Activated CD4-positive, CD25-positive, alpha-beta regulatory T cell (primary cell): ENCODE measurements at places on chromosomes 3 and 15.
A peak's percentile ranks its signal among the peaks of the same experiment; 100 is the strongest.

GRCh38 chr3:147939839-147940238 lies 530.7 kb downstream of the ZIC1 start:
- DNase-seq = no peak

DNA sequence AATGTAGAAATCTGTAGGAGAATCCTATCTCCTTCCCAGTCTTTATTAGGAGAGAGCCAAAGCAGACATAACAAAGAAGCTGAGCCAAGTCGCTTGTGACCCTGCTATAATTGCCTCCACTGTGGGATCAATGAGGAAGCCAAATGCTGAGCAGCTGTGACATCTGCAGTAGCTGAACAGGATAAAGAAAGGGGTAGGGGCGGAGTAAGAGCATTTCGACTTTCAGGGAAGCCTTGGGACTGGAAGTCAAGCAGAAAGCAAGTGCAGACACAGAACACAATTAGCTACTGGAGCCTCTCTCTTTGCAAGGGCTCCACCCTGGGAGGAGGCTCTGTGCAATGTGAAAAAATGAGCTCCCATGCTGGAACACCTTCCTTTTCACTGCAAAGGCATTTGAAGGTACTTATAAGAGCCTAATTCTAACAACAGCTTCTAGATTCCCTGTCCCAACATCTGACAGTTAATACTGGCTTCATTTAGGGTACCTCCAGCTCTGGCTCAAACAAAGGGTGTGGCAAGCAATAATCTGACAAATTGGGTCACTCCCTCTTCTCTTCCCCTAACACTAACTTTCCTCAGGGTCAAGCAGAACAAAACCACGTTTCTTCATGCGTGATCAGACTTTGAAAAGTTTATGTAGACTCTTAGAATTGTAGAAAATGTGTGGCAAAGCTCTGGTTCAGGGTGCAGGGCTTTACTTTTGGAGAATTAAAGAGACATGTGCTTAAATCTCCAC lies 166.4 kb downstream of the CADPS start:
- DNase-seq = no peak

DNA sequence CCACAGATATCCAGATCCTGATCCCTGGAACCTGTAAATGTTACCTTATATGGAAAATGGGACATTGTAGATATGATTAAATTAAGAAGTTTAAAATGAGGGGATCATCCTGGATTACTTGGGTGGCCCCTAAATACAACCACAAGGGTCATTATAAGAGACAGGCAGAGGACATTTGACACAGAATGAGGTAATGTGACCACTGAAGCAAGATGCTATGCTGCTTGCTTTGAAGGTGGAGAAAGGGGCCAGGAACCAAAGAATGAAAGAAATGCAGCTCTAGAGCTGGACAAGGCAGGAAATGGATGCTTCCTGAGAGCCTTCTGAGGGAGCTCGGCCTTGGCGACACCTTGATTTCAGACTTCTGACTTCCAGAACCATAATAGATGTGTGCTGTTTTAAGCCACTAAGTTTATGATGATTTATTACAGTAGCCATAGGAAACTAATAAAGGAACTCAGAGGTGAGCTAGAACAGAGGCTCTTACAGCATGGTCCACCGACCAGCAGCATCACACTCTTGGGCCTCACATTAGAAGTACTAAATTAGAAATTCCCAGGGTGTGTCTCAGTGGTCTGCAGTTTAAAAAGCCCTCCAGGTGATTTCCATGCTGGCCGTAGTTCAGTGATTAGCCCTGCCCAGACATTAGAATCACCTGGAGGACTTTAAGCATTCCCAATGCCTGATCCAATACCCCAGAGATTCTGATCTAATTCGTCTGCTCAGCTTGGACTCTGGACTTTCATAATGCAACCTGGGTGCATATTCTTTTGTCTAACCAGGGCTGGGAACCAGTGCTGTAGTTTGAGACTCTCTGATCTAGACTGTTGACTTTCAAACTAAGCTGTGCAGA lies 7.5 kb downstream of the COLQ start:
- DNase-seq = no peak

- DNase-seq = no peak
These were observed 921.3 kb downstream of the TUSC7 start for GRCh38 chr3:117630885-117631284.

DNA sequence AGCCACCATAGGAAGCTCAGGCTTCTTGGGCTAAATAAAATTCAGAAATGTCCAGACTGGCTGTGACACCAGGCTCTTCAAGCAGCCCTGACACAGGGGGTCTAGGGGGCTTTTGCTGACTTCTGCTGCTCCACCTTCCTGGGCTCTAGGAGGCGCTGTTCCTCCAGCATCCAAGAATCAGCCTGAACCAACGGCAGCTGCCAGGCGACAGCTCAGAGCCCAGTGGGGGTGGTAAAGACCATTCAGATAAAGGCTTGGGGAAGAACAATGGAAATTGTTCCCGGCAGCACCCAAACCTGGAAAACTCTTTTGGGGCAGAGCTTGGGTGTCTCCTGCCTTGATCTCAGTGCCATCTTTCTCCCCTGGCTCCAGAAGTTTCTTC lies 21.6 kb upstream of the PSTPIP1 start:
- peak; percentile 13 for DNase-seq

DNA sequence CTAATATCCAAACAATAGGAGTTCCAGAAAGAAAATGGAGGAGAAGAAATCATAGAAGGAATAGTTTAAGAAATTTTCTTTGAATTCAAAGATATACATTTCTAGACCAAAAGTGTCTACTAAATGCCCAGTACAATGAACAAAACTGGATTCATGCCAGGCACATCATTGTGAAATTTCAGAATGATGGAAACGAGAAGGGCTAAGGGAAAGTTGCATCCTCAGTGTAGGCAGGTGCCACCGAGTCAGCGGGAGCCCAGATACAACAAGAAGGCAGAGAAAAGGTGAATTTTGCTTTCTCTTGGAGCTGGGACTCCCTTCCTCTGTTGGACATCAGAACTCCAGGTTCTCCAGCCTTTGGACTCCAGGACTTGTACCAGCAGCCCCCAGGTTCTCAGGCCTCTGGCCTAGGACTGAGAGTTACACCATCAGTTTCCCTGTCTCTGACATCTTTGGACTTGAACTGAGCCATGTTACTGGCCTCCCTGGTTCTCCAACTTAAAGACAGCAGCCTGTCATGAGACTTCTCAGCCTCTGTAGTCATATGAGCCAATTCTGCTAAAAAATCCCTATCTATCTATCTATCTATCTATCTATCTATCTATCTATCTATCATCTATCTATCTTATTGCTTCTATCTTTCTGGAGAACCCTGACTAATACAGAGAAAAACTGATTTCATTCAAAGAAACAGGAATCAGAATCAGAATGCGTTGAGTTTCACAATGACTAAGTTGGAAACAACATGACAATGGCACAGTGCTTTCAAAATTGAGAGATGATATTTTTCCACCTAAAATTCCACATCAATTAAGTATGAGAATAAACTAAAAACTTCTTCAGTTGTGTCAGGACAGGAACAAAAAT lies 207.7 kb downstream of the FAM43A start:
- no peak for DNase-seq

GRCh38 chr15:59696332-59696731 lies 7.2 kb upstream of the BNIP2 start:
- DNase-seq = no peak

GRCh38 chr3:108103886-108104797 lies 13.3 kb upstream of the CD47 start:
- DNase-seq = no peak
